ENCODE measurements at places on chromosomes 1 and 21.
A peak's percentile ranks its signal among the peaks of the same experiment; 100 is the strongest.

- no peak for DNase-seq
These were observed 28.4 kb downstream of the FCRL5 start for GRCh38 chr1:157523774-157524493.

DNA sequence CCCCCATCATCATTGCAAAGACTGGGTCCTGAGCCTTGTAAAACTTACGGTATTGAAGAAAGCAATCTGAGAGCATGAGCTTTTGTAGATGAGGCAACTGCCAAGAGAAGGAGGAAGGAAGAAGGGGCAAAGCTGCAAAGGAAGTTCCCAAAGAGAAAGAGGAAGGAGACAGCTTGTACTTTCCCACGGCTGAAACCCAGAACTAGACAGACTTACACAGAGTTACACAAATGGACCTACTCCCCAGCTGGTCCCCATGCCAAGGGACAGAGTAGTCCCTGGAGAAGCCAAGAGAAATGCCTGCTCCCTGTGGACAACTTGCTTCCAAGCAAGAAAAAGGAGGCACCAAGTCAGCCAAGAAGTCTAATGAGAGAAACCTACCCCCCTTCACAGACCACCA is 22.6 kb downstream of the SLC5A9 start:
- DNase-seq, result no peak

GRCh38 chr1:1013105-1013921 is at the start of gene ISG15:
TSS of gene ISG15 (plus strand) at chr1:1013497. CDS start at chr1:1013574, 77 bp downstream.
- DNase-seq, result peak; percentile 86

DNA sequence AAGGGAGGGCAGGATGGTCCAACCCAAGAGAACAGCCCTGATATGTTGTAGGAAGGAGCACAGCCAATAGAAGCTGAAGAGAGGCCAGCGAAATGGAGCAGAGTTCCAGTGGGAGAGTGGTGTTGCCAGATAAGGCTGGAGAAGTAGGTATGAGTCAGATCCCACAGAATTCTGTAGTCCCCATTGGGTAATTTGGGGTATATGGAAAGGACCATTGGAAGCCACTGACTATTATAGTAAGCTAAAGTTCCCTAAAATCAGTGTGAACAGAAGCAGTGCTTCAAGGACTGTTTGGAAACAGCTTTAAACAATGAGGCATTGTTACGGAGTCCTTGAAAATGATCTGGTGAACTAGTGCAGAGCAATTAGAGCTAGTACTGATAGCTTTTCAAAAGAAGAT is 63.0 kb downstream of the DISP1 start:
- no peak for DNase-seq

GRCh38 chr1:174005032-174005431 is 17.1 kb downstream of the RC3H1 start:
- DNase-seq, result no peak

GRCh38 chr1:245875581-245876261 is 631.4 kb downstream of the SMYD3 start:
- no peak for DNase-seq

DNA sequence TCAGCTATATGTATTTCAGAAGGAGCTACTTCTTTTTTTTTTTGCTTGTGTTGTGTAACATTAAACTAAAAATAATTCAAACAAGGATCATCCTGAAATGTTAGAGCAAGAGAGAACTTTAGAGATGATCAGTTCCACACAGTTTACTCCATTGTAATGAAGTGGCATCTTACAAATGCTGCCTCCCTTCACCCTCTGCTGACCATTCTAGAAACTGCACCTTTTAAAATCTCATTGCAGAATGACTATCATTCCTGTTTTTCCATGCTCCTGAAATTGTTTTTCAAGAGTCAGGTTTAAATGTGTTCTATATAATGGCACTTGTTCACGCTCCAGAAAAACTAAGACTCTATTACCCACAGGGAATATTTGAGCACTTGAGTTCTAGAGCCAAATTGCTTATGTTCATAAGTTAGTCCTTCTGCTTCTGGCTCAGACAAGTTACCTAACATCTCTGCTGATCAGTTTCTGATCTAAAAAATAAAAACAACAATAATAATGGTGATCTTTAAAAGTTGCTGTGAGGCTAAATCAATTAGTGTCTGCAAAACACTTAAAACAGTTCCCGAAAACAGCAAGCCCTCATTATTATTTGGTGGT is 21.5 kb upstream of the SLC44A5 start:
- DNase-seq, result no peak

- DNase-seq, result no peak
These were observed 208.7 kb upstream of the CSF3R start for GRCh38 chr1:36691374-36691773.

GRCh38 chr1:246599315-246599714 is 33.1 kb downstream of the CNST start:
- DNase-seq, result no peak

GRCh38 chr1:202143011-202143767 is 1.3 kb downstream of the ARL8A start:
- no peak for DNase-seq

DNA sequence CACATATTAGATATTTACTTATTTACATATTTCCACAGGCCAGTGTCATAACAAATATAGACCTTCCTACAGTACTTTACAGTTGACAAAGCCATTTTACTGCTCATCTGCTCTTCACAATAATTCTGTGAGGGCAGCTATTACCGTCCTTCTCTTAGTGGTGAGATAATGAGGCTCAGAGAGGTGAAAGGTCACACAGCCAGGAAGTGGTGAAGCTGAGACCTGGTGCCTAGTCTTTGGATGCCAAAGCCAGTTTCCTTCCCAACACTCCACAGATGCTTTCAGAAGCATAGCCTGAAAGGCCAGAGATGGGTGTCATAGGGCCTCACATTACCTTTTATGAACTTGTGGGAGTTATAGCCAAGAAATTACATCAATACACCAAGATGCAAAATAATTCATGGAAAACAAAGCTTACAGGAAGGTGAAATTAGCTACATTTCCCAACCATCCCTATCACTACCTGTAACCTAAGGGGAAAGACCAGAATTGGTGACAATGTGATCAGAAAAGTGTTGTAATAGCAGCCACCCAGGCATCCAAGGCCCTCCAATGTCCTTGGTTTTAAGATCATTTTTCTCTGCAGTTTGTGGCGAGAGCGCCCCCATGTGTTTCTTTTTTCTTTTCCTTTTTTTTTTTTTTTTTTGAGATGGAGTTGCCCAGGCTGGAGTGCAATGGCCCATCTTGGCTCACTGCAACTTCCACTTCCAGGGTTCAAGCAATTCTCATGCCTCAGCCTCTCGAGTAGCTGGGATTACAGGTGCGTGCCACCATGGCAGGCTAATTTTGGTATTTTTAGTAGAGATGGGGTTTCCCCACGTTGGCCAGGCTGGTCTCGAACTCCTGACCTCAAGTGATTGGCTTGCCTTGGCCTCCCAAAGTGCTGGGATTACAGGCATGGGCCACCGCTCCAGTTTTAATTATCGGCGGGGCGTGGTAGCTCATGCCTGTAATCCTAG is 26.5 kb upstream of the RPL11 start:
- DNase-seq, result peak; percentile 31

- peak; percentile 9 for DNase-seq
These were observed 15.2 kb downstream of the ADSS2 start for GRCh38 chr1:244436336-244437085.

GRCh38 chr1:89609781-89610456 is 23.0 kb upstream of the LRRC8C start:
- DNase-seq, result no peak

- DNase-seq, result no peak
These were observed 19.2 kb upstream of the MAGOH start for GRCh38 chr1:53257454-53258081.

- DNase-seq, result peak; percentile 88
These were observed 514.4 kb upstream of the B3GALT2 start for GRCh38 chr1:193700710-193701355.

DNA sequence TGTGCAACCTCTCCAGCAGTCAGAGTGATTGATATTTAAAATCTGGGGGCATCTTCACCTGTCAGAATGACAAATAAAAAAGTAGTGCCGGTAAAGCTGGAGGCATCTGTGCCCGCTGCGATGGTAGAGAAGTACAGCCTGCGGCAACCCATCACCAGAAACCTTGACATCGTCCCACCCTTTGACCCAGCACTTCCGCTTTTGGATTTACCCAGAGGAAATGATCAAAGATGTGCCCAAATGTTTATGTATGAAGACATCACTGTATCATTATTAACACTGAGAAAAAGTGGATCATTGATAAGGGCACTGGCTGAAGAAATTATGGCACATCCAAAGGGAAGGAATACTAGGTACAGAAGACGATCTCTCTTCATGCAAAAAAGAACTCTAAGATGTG is 96.0 kb downstream of the PGBD5 start:
- no peak for DNase-seq

DNA sequence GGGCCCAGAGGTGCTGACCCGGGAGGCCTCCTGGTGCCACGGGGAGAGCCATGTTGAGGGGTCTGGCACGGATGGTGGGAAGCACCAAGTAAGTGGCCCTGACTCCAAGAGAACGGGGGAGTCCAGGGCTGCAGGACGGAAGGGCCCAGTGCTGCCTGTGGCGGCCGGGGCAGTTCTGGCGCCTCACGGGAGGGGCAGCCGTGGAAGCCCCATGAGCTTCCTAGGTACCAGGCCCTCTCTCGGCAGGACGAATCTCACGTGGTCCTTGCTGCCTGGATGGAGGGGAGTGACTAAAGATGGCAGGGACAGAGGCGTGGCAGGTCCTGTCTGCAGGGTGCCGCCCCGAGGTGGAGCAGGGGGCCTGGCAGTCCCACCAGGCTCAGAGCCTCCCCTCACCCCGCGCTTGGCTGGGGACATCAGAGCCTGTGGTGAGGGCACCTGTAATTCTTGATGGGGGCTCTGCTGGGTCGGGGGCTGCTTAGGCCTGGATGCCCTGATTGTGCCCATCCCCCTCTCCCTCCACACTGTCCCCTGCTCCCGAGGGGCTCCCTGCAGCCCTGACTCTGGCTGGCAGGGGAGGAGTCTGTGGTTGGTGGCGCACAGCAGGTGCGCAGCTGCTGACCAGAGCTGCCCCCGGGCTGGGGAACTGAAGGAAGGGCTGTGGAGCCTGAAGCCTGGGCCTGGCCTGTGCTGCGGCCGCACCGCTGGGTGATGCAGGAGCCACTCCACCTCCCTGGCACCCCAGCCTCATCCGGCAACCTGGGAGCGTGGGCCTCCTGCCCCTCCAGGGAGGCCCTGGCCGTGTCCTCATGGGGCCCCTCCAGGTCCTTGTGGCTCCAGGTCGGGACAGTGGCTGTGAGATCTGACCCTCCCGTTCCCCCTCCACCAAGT is 31.4 kb downstream of the POFUT2 start:
- DNase-seq, result no peak

- peak; percentile 99 for DNase-seq
These were observed 51.5 kb upstream of the VAV3 start for GRCh38 chr1:108016451-108016920.

- DNase-seq, result peak; percentile 96
These were observed 441.1 kb downstream of the SETD4 start for GRCh38 chr21:35619184-35619583.

DNA sequence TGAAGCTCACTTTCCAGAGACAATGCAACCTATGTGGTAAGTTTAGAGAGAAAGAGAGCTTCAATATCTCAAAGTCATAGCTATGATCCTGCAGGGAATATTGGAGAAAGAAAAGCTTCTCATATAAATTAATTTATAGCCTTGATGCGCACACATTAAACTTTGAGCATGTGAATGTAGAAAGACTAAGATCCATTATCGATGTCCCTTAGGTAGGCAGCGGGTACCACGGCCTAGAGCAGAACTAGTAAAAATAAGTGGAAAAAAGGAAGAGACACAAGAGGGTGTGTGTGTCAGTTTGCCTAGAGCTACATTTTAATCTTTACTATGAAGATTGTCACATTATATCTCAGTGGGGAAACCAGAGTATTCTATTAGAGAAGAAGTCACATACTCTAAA is 685.6 kb downstream of the AMY1C start:
- DNase-seq, result no peak

- DNase-seq, result no peak
These were observed 926 bp downstream of the POU3F1 start for GRCh38 chr1:38045401-38046332.

DNA sequence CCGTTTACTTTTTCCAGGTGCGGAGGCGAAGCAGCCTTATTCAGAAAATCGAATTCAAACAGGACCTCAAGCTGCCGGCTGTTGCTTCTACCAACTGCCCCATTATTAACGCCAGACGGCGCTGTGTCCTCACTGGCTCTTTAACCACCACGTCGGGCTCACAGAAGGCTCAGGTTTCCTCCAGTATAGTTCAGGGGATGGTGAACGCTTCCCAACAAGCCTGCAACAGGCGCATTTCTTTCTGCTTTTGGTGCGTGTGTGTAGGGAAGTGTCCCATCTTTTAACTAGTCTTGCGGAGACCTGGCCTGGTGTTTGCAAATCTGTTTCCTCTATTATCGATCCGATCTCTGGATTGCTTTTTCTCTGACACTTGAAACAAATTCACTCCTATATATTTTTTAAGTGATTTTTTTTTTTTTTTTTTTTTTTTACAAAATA is 791 bp upstream of the STUM start:
- DNase-seq, result peak; percentile 74

- DNase-seq, result no peak
These were observed 1.1 kb upstream of the EPS8L3 start for GRCh38 chr1:109764561-109765482.

- no peak for DNase-seq
These were observed 66.3 kb downstream of the RABGAP1L start for GRCh38 chr1:174225499-174226204.

- DNase-seq, result no peak
These were observed 2.1 kb downstream of the HMGN1 start for GRCh38 chr21:39346671-39347331.

DNA sequence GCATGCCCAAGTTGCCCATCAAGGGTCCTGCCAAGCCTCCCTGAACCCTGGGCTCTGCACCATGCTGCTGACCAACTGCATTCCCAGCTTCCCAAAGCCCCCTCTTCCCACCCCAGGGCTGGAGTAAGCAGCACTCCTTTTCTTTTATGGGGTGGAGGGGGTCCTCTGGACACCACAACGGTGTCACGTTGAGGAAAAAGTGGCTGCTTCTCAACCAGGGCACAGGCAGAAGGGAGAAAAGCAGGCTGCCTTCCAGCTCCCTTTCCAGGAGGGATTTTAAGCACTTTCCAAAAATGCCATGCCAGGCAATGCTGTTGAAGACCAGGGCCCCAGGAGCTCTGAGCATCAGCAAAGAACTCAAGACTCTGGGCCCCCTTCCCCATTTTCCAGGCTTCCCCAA is 691 bp downstream of the RIMS3 start:
- no peak for DNase-seq

DNA sequence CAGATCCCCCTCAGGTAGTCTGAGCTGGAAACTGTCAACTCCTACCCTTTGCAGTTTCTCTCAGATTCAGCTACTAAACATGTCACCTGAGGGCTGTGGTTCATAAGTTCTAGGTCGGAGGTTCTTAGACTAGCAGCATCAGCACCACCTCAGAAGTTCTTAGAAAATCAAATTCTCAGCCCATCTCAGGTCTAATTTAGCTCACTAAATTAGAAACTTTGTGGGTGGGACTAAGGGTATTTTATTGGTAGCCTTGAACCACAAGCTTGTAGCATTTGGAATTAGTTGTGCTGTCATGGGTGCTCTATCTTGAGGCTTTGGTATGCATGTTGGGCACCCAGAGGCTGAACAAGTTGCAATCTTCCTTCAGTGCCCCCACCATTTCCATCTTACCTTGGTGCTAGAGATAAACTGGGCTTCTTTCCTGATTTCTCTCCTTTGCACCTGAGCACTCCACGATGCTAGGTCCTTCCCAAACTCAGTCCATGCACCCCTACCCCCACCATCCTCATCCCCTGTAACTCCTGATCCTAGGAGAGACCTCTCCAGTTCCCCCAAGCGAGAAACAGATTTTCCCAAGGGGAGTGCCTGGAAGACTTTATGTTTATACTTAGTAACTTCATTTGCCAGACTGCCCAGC is 54.2 kb downstream of the S1PR1 start:
- no peak for DNase-seq

- peak; percentile 32 for DNase-seq
These were observed 77.0 kb downstream of the MORN1 start for GRCh38 chr1:2314273-2314802.

GRCh38 chr1:145706086-145706664 is 993 bp downstream of the PDZK1 start:
- DNase-seq, result peak; percentile 77

Data from HT1080 (cell line).